ENCODE measurements at places on chromosomes 5 and 9. TPM values are rescaled to one million over a fixed set of nuclear protein-coding genes. Genes with fewer than 3 reads are reported as not detected.

The FGF1 gene
- not detected for total RNA-seq

The SLC6A7 gene
- not detected for total RNA-seq

The B4GALT1 gene
- total RNA-seq, result 43.4 TPM

The TMEFF1 gene
- total RNA-seq, result 0.30 TPM

The CENPP gene
- 17.8 TPM for total RNA-seq

The FLT4 gene
- 11.7 TPM for total RNA-seq

The LECT2 gene
- total RNA-seq, result not detected

The IL11RA gene
- 49.2 TPM for total RNA-seq

The IFNA2 gene
- total RNA-seq, result not detected

The GZMA gene
- total RNA-seq, result 6.3 TPM

The ENTREP1 gene
- 28.6 TPM for total RNA-seq

The HSDL2 gene
- total RNA-seq, result 56.2 TPM

The SPATA31C1 gene
- total RNA-seq, result not detected

The STK32A gene
- total RNA-seq, result 13.3 TPM

The TYRP1 gene
- 8.4 TPM for total RNA-seq

The TAF11L10 gene
- not detected for total RNA-seq

The PAIP1 gene
- 44.9 TPM for total RNA-seq

DNA sequence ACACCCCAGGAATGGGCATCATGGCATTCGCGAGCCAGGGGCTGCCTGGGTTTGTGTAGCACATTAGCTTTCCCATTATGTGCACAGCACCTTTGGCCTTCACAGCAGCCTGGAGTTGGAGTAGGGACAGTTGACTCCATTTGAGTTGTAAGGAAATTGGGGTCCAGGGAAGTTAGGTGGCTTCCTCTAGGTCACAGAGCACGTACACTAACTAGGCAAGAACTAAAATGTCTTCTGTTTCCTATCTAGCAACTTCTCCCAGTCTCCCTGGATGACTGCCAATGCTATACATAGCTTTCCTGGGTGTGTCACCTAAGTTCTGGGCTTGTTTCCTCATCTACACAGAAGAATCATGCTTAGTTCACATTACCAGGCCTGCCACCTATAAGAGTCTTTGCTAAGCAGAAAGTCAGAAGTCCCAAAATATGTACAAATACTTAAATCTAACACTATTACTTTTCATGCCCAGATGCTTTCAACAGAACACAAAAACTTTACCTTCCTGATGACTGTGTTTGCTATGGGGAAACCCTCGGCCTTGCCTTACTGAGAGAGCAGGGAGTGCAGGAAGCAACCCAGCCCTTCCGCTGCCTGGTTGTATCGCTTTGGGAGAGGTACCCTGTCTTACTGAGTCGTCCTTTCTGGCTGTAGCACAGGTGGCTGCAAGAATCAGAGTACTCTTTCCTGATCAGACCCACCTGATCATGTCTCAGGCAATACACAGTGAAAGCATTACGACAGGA is 12.0 kb downstream of the MACROH2A1 start:
- H3K4me1 ChIP-seq, result peaks cover 53% of the 10 kb centered on the region
- peak overlapping the region; percentile 77 for H3K27ac ChIP-seq
- DNase-seq, result peak; percentile 77

DNA sequence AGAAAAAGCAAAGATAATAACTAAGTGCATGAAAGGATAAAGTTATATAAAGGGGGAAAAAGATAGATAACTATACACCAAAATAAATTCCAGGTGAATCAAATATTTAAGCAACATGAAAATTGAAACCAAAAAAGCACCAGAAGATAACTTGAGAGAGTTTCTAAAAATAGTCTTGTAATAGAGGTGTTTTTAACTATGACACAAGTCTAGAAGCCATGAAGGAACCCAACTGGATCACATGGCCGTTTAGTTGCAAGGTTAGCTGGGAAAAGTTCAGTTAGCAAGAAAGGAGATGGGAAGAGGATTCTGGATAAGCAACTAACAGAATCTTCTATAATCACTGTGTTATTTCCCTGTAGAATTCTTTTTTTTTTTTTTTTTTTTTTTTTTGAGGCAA is 9.2 kb upstream of the RASA1 start:
- DNase-seq, result no peak
- no peaks in the 10 kb centered on the region for H3K36me3 ChIP-seq
- H3K4me1 ChIP-seq, result no peaks in the 10 kb centered on the region
- no peak overlapping the region for H3K4me3 ChIP-seq

- no peak overlapping the region for H3K4me3 ChIP-seq
- H3K36me3 ChIP-seq, result no peaks in the 10 kb centered on the region
- no peak overlapping the region for H3K27ac ChIP-seq
- peaks cover 8% of the 10 kb centered on the region for H3K4me1 ChIP-seq
- DNase-seq, result no peak
Observed at GRCh38 chr5:95872346-95873268, 50.1 kb upstream of the GLRX start.

DNA sequence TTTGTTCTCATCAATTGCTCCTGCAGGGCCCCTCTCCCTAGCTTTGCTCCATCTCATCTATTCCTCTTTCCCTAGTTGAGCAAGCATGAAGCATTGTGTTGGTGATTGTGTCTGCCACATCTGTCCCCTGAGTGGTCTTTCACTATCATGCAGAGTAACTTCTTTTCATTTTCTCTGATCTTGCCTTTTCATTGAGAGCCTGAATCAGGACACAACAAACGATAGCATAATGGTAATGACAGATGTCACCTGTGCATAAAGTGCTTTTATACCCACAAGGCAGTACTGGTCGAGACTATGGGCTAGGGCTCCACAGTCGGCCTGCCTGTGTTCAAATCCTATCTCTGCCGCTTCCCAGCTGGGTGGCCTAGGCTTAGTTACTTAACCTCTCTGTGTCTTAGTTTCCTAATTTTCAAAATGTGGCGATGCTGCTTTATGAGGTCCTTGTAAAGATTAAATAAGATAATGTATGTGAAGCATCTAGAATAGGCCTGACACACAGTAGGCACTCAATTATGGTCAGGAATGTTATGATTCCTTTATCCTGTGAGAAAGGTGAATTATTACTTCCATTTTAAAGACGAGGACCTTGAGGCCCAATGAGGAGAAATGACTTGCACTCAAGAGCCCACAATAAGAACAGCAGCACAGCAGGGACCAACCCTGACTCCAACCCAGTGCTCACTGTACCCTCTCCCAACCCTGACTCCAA is 137.1 kb upstream of the ZNF618 start:
- H3K27me3 ChIP-seq, result no peaks in the 10 kb centered on the region
- no peaks in the 10 kb centered on the region for H3K36me3 ChIP-seq
- DNase-seq, result no peak
- no peak overlapping the region for H3K4me3 ChIP-seq

- no peak overlapping the region for H3K27ac ChIP-seq
- no peaks in the 10 kb centered on the region for H3K27me3 ChIP-seq
- H3K4me1 ChIP-seq, result no peaks in the 10 kb centered on the region
- DNase-seq, result no peak
- no peak overlapping the region for H3K4me3 ChIP-seq
Observed at GRCh38 chr5:20949636-20950035, 961.6 kb upstream of the CDH18 start.

GRCh38 chr5:65969539-65970393 is 43.4 kb downstream of the ERBIN start:
- peaks cover 29% of the 10 kb centered on the region for H3K4me1 ChIP-seq
- no peaks in the 10 kb centered on the region for H3K27me3 ChIP-seq
- no peaks in the 10 kb centered on the region for H3K36me3 ChIP-seq
- no peak overlapping the region for H3K4me3 ChIP-seq
- H3K27ac ChIP-seq, result no peak overlapping the region

- H3K36me3 ChIP-seq, result peaks cover 35% of the 10 kb centered on the region
- H3K4me1 ChIP-seq, result no peaks in the 10 kb centered on the region
- DNase-seq, result no peak
Observed at GRCh38 chr5:14467886-14468285, 113.7 kb upstream of the OTULINL start.

DNA sequence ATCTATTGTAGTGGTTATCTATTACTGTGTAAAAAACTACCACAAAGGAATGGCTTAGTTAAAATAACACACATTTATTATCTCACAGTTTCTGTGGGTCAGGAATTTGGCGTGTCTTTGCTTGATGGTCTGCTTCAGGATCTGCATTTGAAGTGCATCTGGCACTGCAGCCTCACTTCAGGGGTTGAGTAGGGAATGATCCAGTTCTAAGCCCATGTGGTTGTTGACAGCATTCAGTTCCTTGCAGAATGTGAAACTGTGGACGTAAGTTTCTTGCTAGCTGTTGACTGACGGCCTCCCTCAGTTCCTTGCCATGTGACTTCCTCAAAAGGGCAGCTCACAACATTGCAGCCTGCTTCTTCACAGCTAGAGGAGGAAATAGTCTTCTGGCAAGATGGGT is 2.1 kb upstream of the OGN start:
- no peak overlapping the region for H3K4me3 ChIP-seq
- H3K4me1 ChIP-seq, result peaks cover 6% of the 10 kb centered on the region
- H3K36me3 ChIP-seq, result no peaks in the 10 kb centered on the region
- no peaks in the 10 kb centered on the region for H3K27me3 ChIP-seq
- peak; percentile 63 for DNase-seq
- H3K27ac ChIP-seq, result no peak overlapping the region

- H3K27me3 ChIP-seq, result no peaks in the 10 kb centered on the region
- H3K27ac ChIP-seq, result no peak overlapping the region
- H3K4me3 ChIP-seq, result no peak overlapping the region
- H3K36me3 ChIP-seq, result no peaks in the 10 kb centered on the region
Observed at GRCh38 chr5:156149213-156149612, 177.8 kb upstream of the SGCD start.

DNA sequence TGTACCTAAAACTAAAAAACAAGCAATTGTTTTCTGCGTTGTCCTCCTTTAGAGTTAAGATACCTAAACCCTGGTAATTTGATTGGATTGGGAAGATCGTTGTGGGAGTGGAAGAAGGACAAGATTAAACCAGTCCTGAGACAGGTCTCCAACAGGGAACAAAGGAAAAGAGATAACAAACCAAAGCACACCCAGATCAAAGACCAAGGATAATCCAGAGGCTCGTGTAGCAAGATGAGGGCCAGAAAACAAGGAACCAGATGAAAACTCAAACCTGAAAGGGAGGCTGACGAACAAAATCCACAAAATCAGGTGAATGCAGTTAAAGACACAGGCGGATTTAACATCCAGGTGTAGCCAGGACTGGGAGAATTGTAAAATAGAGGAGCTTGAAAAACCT is 618.1 kb downstream of the SLCO4C1 start:
- no peak for DNase-seq
- no peaks in the 10 kb centered on the region for H3K36me3 ChIP-seq
- H3K4me3 ChIP-seq, result no peak overlapping the region
- no peaks in the 10 kb centered on the region for H3K27me3 ChIP-seq

- no peak for DNase-seq
- no peak overlapping the region for H3K27ac ChIP-seq
- no peaks in the 10 kb centered on the region for H3K36me3 ChIP-seq
- no peaks in the 10 kb centered on the region for H3K4me1 ChIP-seq
Observed at GRCh38 chr5:115068239-115069086, 101.2 kb downstream of the TRIM36 start.

DNA sequence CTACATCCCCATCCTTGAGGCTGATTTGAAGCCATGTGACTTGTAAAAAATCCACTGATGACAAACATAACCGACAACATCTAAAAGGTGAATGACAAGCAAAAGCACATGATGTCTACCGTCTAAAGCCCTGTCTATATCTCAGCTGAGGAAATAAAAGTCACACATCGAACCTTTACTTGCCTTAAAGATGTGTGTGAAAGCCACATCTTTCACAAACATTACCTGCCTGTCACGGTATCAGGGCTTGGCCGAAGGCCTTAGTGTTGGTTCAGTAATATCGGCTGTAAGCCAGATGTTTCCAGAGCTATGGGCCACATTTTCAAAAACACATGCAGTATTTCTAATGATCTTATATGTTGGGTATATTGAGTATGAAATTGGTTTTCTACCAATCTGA is 125.8 kb downstream of the EFNA5 start:
- no peak overlapping the region for H3K27ac ChIP-seq
- no peak overlapping the region for H3K4me3 ChIP-seq
- H3K27me3 ChIP-seq, result no peaks in the 10 kb centered on the region
- no peak for DNase-seq

- DNase-seq, result no peak
- H3K27me3 ChIP-seq, result no peaks in the 10 kb centered on the region
- peaks cover 5% of the 10 kb centered on the region for H3K36me3 ChIP-seq
- no peak overlapping the region for H3K27ac ChIP-seq
Observed at GRCh38 chr9:90861826-90862740, 60.5 kb downstream of the SYK start.

- H3K27ac ChIP-seq, result no peak overlapping the region
- H3K4me1 ChIP-seq, result no peaks in the 10 kb centered on the region
- H3K27me3 ChIP-seq, result no peaks in the 10 kb centered on the region
- H3K4me3 ChIP-seq, result no peak overlapping the region
- no peaks in the 10 kb centered on the region for H3K36me3 ChIP-seq
Observed at GRCh38 chr5:150101023-150101422, 14.7 kb upstream of the CSF1R start.

GRCh38 chr5:158727771-158728311 is 371.9 kb downstream of the EBF1 start:
- H3K4me1 ChIP-seq, result no peaks in the 10 kb centered on the region
- H3K27ac ChIP-seq, result no peak overlapping the region
- no peaks in the 10 kb centered on the region for H3K36me3 ChIP-seq
- DNase-seq, result peak; percentile 32

DNA sequence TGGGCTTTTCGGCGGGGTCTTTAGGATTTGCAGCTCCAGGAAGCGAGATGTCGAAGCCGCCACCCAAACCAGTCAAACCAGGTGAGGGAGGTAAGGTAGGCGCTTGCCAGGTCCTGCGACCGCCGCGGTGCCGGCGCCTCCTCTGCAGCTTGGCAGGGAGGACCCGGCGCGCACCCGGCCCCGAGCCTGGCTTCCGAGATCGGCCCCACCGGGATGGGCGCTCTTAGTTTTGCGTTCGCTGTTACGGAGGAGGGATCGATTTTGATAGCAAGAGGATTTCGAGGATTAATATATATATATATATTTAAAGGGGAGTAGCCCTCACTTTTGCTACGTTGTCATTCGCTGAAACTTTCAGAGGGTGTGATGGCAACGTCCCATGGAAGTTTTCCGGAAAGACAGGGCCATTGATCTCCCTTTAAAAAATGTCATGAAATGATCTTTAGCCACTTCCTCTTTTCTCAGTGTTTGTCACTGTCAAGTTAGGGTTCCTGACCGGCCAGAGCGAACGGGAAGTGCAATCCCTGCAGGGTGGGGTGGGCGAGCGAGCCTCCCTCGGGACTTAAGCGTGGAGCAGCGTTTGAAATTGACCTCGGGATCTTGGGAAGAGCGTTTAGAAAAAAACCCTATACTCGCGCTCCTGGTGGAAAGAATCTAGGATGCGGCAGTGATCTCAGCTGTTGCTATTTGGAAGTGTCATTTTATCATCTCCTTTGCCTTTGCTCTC is 495 bp downstream of the OSTF1 start:
- H3K27ac ChIP-seq, result peak overlapping the region; percentile 93
- no peaks in the 10 kb centered on the region for H3K27me3 ChIP-seq
- H3K4me1 ChIP-seq, result peaks cover 53% of the 10 kb centered on the region
- DNase-seq, result peak; percentile 93

GRCh38 chr5:15901151-15901550 is 278.4 kb downstream of the MARCHF11 start:
- DNase-seq, result no peak
- H3K36me3 ChIP-seq, result no peaks in the 10 kb centered on the region
- peaks cover 11% of the 10 kb centered on the region for H3K4me1 ChIP-seq
- H3K27ac ChIP-seq, result no peak overlapping the region

GRCh38 chr5:154653418-154653763 is 101.8 kb upstream of the LARP1 start:
- no peak overlapping the region for H3K4me3 ChIP-seq
- no peak overlapping the region for H3K27ac ChIP-seq
- H3K4me1 ChIP-seq, result peaks cover 13% of the 10 kb centered on the region
- no peaks in the 10 kb centered on the region for H3K36me3 ChIP-seq
- no peak for DNase-seq

- H3K4me3 ChIP-seq, result no peak overlapping the region
- no peak overlapping the region for H3K27ac ChIP-seq
- no peak for DNase-seq
- no peaks in the 10 kb centered on the region for H3K36me3 ChIP-seq
Observed at GRCh38 chr5:163727028-163727427, 221.6 kb downstream of the MAT2B start.

Data from upper lobe of left lung (tissue), 6 donors.